ENCODE measurements at places on chromosomes 7 and 10.

GRCh38 chr7:47943676-47944474, 4.4 kb downstream of the PKD1L1 start:
- no peak for DNase-seq

- DNase-seq = no peak
Measured at GRCh38 chr7:47488969-47489342, 93.0 kb downstream of the TNS3 start.

DNA sequence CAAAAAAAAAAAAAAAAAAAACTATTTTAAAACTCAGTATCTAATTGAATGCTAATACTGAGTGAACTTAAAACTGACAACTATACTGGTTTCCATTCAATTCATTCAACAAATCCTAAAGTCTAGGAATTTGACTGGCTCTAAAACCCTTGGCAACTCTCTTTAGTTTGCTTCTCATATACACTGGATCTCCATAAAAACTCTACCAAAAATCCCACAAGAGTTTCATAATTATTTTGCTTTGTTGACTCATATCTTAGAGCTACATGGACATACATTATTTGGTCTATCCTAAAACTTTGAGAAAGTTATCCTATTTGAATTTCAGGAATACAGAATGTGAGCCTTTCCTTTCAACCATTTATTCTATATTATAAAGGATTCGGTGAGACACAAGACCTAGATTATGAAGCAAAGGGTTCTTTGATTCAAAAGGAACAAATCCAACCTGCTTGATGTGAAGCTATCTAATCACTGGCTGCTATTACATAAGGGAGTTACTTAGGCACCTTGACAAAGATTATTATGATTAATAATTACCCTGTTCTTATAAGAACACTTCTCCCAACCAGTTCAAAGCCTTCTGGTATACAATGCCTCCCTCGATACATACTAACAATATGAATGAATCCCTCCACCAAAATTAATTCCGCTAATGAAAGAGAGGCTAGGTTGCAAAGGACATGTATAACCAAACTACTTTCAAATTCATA, 15.8 kb upstream of the KMT2E start:
- no peak for DNase-seq

DNA sequence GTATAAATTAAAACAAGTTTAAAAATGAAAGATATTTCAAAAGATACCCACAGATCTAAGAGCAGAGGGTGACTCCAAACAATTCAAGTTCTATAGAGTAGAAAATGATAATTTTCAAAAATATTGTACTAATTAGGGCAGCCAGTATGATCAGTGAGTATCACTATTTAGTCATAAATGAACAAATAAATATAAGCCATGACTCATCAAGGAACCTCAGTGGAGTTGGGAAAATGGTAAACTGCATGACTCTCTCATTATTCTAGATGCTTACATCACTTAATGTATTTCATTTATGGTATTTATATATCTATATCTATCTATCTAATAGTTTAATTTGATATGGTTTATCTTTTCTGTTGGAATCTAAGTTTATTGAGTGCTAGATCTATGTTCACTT, 94.3 kb downstream of the THSD7A start:
- no peak for DNase-seq

- no peak for DNase-seq
Measured at GRCh38 chr10:99860466-99860865, 78.0 kb downstream of the ABCC2 start.

- DNase-seq = no peak
Measured at GRCh38 chr10:13839430-13839990, 252.7 kb downstream of the PRPF18 start.

- peak; percentile 24 for DNase-seq
Measured at GRCh38 chr10:123559066-123559822, 106.9 kb upstream of the GPR26 start.

DNA sequence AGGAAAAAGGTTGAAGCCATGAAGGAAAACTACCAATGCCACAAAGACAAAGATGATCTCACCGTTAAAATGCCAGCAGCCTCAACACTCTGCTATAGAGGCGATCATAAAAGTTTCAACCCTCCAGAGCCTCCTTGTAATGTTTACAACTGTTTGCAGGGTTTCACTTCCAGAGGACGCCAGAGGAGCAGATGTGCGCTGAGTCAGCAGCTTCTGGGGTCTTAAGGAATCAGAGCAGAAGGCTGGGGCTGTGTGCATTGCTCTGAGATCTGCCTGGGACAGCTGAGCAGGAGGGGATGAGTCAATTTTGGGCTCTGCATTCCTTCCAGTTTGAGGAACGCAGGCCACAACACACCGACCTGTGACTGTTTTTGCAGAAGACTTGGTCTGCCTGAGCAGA, 98.3 kb downstream of the TMEM130 start:
- DNase-seq = no peak

DNA sequence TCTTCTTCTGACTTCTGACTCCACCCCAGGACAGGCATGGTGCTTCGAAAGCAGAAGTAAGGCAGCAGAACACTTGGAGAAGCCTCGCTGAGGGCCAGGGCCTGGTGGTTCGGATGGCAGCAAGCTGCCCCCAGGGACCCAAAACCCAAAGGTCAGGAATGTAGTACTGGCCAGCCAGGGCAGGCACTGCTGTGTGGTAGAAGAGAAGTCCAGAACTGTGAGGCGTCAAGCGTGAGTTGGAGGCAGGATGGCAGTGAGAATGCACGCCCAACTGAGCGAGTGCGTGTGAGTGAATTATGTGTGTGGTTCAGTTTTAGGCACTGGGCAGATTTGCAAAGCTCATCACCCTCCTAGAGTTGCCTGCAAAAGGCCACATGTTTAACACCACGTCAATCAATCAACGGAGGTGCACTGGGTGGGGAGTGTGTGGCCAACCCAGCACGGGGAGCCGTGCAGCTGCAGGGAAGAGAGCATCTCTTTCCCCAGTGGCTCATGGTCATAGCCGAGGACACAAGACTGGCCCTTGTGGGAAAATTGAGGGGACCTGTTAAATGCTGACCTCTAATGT, 144.3 kb downstream of the KCNMA1 start:
- no peak for DNase-seq

DNA sequence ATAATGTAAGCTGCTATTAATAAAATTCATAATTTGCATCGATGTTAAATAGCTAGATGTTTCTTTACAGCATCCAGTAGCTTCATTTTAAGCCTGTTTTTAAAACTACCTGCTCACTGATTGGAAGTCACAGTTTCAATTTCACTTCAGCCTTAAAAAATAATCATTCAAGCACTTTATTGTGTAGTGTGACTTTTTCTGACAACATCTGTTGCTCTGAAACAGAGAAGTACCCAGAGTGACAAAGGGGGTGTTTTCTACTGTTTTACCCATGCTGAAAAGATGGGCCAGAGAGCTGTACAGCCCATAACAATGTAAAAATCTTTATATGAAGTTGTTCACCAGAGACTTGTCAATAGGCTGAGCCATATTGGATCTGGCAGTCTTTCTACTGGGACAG, 437.2 kb downstream of the MDFIC start:
- DNase-seq = no peak

GRCh38 chr7:137771273-137771672, 75.5 kb downstream of the DGKI start:
- no peak for DNase-seq

DNA sequence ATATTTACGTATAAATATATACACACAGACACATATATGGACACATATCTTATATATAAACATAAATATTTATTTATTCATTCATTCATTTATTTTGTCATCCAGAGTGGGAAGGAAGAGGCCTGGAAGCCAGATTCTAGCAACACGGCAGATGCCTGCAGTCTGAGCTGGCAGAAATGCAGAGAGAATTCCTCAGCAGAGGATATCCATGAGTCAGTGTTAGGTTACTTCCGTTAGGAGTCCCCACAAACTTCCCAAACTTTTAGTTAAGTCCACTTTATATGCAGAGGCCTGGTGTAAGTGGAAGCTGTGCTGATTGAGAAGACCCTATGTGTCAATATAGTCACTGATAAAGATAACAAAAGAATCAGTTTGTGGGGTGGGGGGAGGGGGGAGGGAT, 89.6 kb downstream of the PPP1R17 start:
- DNase-seq = no peak

DNA sequence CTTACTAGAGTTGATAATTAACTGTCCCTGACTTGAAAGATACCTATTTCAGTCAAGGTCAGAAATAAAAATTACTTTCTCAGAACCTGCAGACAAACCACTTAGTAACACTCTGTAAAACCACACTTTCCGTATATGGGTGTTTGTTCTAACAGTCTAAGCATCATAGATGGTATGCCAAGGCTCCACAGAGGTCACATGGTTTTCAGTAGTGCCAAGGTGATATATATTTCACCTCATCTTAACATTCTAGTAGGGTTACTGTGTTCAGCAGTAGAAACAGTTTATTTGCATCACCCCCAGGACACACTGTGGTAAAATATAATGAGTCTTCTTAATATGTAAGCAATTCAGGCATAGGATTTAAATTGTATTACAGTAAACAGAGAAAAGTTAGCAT, 61.5 kb downstream of the KCND2 start:
- DNase-seq = no peak

All from stimulated activated CD8-positive, alpha-beta memory T cell treated with anti-CD3 and anti-CD28 coated beads, Interleukin-7, amount 100 ng/mL, for 48 hours (primary cell).